ENCODE measurements at places on chromosomes 4 and X.
A peak's percentile ranks its signal among the peaks of the same experiment; 100 is the strongest.

- DNase-seq: no peak
These were observed 659.8 kb upstream of the MAGEB2 start for GRCh38 chrX:29555465-29556091.

GRCh38 chr4:182556580-182556979 lies 313.4 kb downstream of the TENM3 start:
- DNase-seq: no peak

DNA sequence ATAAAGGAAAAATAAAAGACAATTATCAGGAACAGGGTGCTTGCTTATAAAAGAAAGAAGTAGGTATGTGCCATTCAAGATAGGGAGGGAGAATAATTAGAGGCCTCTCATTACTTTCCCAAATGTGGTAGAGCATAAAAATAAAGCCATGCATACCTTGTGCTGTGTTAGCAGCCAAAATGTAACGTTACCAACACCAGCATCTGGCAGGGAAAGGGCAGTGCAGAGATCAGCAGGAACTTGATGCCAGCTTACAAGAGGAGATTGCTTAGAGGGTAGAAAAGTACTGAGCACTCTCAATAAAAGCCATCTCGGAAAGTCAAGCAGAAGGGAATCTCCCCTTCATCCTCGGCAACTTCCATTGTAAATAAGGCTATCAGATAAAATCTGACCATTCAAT lies 195.6 kb downstream of the RASL11B start:
- DNase-seq: no peak

GRCh38 chr4:113869743-113870375 lies 108.3 kb upstream of the CAMK2D start:
- peak; percentile 54 for DNase-seq

- DNase-seq: peak; percentile 70
These were observed at the start of the genes DHRSX and ZBED1 for GRCh38 chrX:2500803-2501558. Gene DHRSX, minus strand, starts transcription at chrX:2500976. Its CDS starts 51 bp downstream, at chrX:2500925. Gene ZBED1, minus strand, starts transcription at chrX:2500976. Its CDS starts 10,257 bp downstream, at chrX:2490719.

- no peak for DNase-seq
These were observed 397.0 kb downstream of the GPAT3 start for GRCh38 chr4:83932750-83933391.
